Kasumi-1 (cell line): ENCODE measurements at places on chromosomes 16 and 17.

DNA sequence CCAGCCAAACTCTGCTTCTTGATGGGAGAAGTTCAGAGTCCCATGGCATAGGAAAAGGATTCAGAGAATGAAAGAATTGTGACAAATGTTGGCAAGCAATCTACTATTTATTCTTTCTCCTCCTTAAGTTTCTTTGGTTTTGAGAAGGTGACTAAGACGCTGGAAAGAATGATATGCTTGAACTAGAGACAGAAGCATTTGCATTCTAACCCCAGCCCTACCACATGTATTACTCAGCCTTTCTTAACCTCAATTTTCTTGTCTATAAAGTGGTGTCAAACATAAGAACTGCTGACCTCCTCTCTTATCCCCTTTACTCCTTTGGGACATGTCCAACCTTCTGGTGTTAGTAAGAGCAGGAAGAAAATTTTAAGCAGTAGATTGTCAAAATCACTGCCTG, 124.7 kb downstream of the HS3ST2 start:
- no peak for DNase-seq

DNA sequence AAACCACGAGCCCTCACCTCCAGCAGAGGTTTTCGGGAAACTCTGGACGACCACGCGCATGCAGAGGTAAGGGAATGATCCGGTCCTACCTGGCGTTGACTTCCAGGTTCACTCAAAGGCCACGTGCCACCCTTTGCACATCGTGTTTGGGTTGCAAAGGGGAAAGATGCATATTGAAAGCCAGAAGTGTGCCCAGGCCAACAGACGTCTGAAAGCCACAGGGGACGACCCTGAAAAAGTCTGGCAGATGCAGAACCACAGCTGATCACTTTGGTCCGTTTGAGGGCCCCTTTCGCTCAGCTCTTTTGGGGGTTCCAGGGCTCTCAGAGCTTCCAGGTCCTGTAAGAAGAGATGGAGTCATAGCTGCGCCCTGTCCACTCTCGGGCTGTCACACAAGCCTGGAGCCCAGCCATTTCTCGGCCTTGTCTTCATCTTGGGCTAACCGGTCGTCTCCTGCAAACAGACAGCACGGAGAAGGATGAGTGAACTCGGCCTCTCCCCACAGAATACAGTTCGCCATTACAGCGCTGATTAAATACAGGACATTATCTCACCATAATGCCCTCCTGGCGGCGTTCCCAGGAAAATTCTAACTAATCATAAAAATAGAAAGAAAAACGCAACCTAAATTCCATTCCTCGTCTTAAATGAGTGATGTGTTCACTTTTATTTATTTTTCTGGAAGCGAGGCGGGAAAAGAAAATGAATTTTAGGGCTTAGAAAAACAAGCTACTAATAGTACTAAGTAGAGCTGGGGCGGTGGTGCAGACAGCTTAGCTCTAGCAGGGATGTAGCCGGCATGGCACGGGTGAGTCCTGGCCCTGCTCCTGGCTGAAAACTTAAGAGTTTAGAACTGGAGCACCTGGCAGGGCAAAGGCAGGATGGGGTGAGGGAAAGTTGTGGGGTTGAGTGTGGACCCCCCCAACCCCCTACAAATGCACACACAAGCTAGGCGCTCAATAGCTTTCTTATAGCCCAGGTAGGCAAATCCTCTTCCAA, 45.5 kb upstream of the ZFHX3 start:
- no peak for DNase-seq

GRCh38 chr17:7293159-7293558, 1.3 kb downstream of the YBX2 start:
- no peak for DNase-seq

- no peak for DNase-seq
Observed at GRCh38 chr17:78602246-78602645, 25.1 kb upstream of the DNAH17 start.

DNA sequence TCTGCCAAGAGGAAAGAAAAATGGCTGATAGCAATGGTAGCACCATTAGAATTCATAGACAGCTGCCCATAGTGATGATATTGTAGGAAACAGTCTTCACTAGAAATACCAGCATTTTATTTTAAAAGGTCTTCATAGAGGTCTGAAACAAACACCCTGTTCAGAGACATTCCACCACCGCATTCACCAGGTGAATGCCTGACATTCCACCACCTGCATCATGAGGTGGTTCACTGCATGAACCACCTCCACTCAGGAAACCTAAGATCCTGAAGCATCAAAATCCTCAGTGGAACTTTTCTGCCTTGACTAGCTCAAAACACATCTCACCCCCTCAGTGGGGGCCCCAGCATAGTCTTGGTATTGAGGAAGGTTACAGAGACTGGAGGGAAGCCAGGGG, 91.5 kb upstream of the COX10 start:
- DNase-seq = no peak

DNA sequence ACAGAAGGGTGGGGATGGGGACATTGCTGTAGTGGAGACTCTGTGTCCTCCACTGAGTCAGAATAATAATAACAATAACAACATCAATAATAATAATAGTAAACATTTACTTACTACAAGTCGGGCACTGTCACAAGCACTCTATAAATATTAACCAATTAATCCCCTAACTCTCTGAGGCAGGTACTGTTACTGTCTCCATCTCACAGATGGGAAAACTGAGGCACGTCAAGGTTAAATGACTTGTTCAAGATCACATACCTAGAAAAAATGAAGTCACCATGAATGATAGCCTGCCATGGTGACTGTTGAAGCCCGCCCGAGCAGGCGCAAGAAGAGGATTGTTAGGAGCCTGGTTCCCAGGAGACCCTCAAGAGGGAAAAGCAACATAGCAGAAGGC, 10.2 kb downstream of the PRR29 start:
- DNase-seq = no peak

GRCh38 chr17:42358434-42358833, 29.8 kb downstream of the STAT3 start:
- no peak for DNase-seq

GRCh38 chr17:45954914-45955313, 44.1 kb upstream of the STH start:
- DNase-seq = no peak
